ENCODE measurements at places on chromosomes 12 and 14. TPM values are rescaled to one million over a fixed set of nuclear protein-coding genes. Genes with fewer than 3 reads are reported as not detected.

- DNase-seq: peak; percentile 27
These were observed 843 bp upstream of the HSP90AA1 start for GRCh38 chr14:102087762-102088011.

- no peak for DNase-seq
These were observed 2.5 kb downstream of the SMCO3 start for GRCh38 chr12:14811486-14811885.

The GPR132 gene
- total RNA-seq: 0.13 TPM

The FAM186B gene
- total RNA-seq: 0.26 TPM

GRCh38 chr12:103197725-103198388, 240.4 kb downstream of the ASCL1 start:
- DNase-seq: no peak

DNA sequence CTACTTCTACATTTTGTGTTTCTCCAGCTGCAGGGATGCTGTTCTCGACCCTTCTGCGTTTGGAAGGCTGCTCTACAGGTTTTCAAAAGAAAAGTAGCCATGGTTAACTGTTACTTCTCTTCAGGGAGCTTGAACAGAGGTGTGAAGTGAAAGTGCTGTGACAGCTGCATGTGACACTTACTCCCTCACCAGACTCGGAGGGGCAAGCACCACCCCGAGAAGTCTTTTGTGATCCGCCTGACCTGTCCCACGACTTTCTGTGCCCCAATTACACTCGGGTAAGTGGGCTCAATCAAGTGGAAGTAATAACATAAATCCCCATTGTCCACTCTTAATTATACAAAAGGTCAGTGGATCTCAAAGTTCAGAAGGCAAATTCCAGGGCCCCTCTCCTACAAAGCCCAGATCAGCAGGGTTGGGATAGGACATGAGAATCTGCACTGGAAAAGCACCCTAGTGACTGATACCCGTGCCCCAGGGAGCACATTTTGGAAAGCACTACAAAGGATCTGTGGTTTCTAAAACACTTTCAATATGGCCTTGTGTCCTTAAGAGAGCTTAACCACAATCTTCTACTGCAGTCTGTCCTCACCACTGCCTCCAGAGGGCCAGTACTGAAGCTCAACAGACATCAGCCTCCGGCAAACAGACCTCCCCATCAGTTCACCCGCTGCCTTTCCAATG, 11.5 kb downstream of the FICD start:
- no peak for DNase-seq

GRCh38 chr12:3252450-3252891, 175.3 kb downstream of the TSPAN9 start:
- DNase-seq: no peak

DNA sequence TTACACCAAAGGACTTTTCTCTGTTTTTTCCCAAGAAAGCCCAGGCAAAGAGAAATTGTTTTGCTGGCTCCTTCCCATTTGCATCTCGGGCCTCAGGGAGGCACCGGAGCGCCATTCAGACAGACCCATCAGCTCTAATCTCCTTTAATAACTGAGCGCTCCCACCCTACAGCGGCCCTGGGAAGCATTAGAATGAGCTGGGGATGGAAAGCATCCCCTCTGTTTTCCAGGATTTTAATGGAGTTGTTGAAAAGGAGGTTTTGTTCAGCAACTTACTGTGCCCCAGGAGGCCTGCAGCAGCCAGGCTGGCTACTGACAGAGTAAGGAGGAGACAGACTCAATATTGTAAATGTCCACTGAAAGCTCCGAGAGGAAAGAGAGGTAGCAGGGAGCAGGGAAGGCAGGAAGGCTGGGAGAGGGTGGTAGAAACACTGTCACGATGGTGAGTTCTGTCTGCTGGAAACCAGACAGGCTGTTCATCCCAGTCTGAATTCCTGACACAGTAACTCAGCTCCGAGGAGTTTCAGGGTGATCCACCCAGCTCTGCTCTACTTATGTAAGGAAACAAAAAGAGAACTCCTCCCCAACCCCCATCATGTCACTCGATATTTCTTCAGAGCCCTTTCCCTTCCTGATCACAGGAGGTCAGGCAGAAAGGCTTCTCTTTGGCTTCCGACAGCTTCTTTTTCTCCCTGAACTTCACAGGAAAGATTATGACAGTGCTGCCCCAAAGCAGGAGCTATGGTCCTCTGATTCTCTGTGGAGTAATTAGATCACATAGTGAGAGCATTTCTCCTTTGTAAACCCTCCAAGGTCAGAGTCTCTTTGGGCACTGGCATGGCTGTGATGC, 62.5 kb upstream of the TMEM132D start:
- no peak for DNase-seq

DNA sequence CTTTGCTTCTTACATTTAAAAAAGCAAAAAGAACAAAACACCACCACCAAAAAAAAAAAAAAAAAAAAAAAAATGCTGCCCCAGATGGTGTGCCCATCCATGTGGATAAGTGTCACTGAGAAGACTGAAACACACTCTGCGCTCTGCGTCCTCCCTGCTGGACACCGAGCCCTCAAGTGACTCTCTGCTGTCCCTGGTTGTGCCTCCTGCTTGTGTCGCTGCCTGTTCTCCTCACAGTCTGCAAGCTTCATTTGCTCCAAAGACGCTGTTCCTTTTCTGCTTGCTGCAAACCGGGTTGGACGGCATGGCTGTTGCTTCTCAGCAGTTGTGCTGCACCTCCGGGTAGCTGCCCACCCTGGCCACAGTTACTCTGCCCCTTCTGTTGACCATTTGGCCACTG, 276.2 kb upstream of the ATP2B1 start:
- DNase-seq: no peak

GRCh38 chr14:101335061-101335661, 226.1 kb upstream of the DIO3 start:
- peak; percentile 1 for DNase-seq

The CD4 gene
- total RNA-seq: not detected

The GDF3 gene
- total RNA-seq: not detected

DNA sequence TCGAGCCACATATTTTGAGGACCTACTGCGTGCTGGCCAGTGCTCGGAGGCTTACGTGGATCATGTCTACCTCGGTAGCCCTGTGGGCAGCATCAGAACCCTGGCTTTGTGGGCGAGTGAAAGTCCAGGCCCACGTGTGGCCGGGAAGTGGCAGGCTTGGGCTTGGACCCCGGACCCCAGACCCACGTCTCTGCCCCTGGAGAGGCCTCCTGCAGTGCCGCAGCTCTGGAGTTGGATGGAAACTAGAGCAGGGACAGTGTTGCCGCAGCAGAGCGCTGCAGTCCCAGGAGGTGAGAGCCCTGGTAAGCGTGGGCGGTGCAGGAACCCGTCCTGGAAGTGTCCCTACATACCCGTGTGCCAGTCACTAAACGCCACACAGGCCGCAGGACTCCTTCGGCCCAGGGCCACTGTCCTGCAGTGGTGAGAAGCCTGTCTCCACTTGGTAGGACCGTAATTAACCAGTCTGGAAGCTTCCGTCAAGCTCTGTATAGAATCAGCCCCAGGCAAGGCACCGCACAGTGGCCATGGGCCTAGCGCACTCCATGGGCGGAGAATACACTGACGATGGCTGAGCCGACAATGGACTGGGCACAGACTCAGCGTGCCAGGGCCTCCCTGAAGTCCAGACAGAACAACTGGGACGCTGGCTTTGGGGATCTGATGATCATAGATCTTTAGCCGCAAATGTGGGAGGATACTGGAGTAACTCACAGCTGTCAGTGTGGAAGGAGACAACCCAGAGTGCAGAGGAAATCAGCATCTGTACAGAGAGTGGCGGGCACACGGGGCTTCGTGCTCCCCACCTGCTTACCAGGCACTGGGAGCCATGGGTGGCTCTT, 219.5 kb downstream of the KIF26A start:
- DNase-seq: no peak

All from bronchial epithelial cell (primary cell).